ENCODE measurements at places on chromosomes 7 and 10. TPM values are rescaled to one million over a fixed set of nuclear protein-coding genes. Genes with fewer than 3 reads are reported as not detected.

DNA sequence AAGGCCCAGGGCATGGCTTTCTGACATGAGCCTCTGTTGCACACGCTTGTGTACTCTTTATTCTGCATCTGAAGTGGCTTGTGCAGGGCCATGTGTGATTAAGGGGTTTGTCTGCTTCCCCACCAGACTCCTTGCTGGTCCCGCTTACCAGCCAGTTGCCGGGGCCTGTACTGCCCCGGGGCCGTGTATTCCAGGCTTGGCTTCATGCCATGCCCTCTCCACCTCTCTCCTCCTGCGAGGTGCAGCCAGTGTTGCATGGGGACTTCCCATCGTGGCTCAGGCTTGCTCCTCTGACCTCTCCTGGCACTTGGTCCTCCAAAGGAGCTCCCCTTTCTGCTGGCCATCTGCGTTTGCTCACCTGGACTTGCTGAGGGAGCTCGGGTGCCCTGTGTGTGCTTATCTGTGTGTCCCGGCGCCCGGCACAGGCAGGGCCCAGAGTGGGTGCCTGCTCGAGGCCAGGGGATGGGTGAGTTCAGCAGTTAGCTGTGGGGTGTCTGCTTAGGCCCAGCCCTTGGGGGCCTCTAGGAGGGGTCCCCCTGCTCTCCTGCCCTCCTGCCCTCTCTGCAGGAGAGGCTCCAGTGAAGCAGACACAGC lies 11.0 kb upstream of the C10orf143 start:
- no peak overlapping the region for H3K4me3 ChIP-seq
- H3K36me3 ChIP-seq, result no peaks in the 10 kb centered on the region
- H3K27ac ChIP-seq, result no peak overlapping the region
- H3K4me1 ChIP-seq, result no peaks in the 10 kb centered on the region
- H3K27me3 ChIP-seq, result no peaks in the 10 kb centered on the region
- no peak for DNase-seq

DNA sequence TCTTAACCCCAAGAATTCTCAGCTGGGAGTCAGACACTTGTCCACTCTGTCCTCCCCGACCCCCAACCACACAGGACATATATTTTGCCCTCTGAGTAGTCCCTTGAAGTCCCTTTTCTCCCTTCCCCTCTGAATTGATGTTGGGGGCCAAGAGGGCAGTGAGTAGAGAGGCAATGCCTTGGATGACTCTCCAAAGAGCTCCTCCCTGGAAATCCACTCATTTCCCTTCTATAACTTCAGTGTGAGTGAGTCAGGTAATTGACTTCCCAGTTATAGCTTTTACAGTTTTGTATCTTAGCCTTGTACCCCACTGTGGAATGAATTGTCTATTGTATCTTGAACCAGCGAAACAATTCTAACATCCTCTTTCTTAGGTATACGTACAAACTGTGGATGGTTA lies 9.2 kb upstream of the ODAD2 start:
- no peak overlapping the region for H3K4me3 ChIP-seq
- no peak for DNase-seq
- H3K27me3 ChIP-seq, result peaks cover 6% of the 10 kb centered on the region
- no peaks in the 10 kb centered on the region for H3K36me3 ChIP-seq
- no peak overlapping the region for H3K27ac ChIP-seq
- H3K4me1 ChIP-seq, result no peaks in the 10 kb centered on the region

PDE6C gene
- not detected for total RNA-seq

GRCh38 chr10:47354900-47355299 lies 6.7 kb downstream of the RBP3 start:
- no peak overlapping the region for H3K4me3 ChIP-seq
- no peak overlapping the region for H3K27ac ChIP-seq

GRCh38 chr10:77580482-77580881 lies 57.1 kb downstream of the KCNMA1 start:
- no peak overlapping the region for H3K27ac ChIP-seq
- H3K4me3 ChIP-seq, result no peak overlapping the region
- no peaks in the 10 kb centered on the region for H3K36me3 ChIP-seq
- no peaks in the 10 kb centered on the region for H3K27me3 ChIP-seq

Data from pancreas (tissue), 10 donors.